ENCODE measurements at places on chromosomes 11 and 22.

DNA sequence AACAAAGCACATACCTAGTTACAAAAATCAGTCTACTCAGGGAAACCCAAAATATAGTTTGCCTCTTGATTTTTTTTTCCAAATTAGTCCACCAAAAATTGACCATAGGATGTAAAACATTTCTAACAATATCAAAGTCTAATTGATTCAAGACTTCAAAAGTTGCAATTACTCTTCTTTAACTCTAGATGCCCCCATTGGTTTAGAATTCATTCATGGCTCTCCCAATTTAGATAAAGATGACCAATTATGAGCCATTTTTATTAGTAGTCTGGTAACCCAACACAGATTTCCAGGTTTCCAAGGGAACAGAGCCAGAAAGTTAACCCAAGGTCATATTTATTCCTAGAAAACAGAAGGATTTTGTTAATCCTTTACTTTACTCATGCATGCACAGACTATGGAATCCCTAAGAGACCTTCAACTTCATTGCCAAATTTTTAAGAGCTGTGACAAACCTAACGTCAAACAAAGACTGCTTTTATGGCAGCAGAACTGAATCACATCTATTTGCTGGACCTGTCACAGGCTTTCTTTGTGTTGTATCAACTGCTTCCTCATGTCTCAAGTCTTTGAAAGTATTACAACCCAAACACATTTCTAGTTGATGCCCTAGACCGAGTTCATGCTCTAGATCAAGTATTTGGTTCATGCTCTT, 55.3 kb downstream of the C22orf42 start:
- DNase-seq = no peak

- no peak for DNase-seq
These were observed 54.5 kb downstream of the C11orf91 start for GRCh38 chr11:33646168-33646567.

DNA sequence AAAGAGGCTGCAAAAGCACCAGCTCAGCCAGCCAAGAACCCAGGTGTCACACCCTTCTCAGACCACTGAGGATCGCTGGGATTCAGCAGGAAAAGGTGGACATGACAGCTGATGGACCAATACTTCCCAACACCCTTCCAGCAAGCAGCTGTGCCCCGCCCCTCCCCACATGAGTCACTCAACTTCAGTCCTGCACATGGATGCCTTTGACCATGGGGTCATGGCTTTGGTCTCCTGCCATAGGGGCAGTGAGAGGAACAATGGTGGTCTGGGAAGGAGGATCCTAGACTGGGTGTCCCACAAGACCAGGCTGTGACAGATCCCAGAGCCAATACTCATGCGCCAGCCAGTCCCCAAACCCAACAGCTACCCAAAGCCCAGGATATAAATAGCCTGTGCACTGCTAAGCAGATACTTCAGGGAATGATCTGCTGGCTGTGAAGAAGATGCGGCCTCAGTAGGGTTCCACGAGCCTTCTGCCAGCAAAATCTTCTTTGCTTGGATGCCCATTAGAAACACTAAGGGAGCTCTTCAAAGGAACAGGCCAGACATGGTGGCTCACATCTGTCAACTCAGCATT, 5.5 kb upstream of the RGL4 start:
- DNase-seq = no peak

- DNase-seq = no peak
These were observed 583 bp upstream of the RRAS2 start for GRCh38 chr11:14359501-14360031.

DNA sequence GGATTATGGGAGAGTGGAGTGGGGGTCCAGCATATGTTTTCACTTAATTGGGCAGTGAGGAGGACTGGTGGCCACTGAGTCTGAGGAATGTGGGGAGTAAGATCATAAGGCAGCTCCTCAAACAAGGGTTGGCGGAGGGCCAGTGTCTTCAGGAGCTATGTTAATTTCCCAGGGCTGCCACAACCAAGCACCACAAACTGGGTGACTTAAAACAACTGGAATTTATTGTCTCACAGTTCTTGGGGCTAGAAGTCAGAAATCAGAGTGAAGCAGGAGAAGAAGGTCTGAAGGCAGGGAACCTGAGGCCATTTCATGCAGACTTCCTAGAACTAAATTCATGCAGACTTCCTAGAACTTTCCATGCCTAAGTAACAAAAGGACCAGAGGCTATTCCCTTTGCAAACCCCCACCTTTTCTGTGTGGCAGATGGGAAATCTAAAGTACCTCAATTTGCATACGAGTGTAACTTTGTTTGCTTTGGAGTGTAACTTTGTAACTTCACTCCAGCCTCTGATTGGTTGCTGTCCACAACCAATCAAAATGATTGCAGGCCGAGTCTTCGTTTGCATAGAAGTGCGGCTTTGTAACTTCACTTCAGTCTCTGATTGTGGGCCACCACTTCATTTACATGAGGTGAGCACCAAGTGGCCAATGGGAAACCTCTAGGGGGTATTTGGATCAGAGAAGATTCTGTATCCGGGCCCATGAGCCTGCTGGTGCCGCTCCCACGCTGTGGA, 50.5 kb upstream of the ZBED5 start:
- no peak for DNase-seq

GRCh38 chr11:11973361-11973800, 35.0 kb downstream of the DKK3 start:
- DNase-seq = no peak

- DNase-seq = peak; percentile 59
These were observed at the start of gene NCF4 for GRCh38 chr22:36860821-36861659. TSS of gene NCF4 (plus strand) at chr22:36861006. CDS start at chr22:36861172, 166 bp downstream.

GRCh38 chr11:132402071-132402684, 1031.8 kb downstream of the NTM start:
- DNase-seq = peak; percentile 2

DNA sequence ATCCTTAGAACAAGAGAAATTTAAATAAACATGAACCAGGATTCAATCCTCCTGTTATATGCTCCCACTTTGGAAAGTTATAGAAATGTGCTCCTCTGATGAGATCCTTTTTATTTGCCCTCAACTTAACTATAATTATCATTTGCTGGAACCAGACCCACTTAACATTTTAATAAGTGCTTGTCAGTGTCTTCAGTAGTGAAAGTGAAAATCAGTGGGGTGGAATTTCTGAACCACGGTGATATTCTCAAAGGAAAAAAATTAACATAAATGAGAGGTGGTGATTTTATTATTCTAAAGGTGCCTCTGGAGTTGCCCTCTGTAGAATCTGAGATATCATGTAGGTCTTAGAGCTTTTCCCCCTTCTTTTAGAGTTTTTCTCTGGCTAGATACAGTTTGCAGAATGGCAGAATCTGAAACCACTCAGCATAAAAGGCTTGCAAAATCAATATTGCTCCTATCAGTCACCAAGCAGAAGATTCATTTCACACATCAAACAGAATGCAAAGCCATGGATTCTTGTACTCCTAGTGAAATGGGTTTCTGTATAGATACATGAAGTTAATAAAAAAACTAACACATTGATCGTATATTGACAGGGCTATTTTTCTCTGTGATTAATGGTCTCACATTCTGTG, 213.2 kb downstream of the LUZP2 start:
- DNase-seq = no peak

DNA sequence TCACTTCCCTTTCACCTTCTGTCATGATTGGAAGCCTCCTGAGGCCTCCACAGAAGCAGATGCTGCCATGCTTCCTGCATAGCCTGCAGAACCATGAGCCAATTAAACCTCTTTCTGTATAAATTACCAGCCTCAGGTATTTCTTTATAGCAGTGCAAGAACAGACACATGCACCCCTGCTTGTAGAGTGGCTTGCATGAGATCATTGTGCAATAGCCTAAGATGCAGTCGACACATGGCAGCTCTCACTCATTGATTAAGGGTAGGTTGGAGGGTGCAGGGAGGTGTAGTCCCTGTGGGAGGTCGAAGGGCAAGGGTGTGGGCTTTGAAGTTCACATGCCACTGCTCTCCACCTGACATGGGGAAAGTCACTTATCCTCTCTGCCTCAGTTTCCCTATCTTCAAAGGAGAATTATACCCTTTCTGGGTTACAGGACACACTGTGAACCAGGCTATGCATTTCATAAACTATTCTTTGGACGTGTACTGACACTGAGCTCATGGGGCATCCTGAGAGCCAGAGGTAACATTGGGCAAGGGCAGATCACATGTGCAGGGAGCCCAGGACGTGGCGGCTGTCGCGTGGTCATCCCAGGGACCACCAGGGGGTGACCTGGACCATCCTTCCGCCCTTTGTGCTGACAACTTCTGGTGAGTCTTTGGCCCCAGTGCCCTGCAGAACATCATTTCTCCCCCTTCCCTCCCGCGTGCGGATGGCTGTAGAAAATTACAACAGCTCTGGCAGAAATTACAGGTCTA, 69.2 kb upstream of the SHANK2 start:
- DNase-seq = no peak

GRCh38 chr11:4418403-4418802, 24.9 kb upstream of the TRIM21 start:
- DNase-seq = no peak

- DNase-seq = no peak
These were observed 2.7 kb upstream of the CBX6 start for GRCh38 chr22:38874529-38875222.

DNA sequence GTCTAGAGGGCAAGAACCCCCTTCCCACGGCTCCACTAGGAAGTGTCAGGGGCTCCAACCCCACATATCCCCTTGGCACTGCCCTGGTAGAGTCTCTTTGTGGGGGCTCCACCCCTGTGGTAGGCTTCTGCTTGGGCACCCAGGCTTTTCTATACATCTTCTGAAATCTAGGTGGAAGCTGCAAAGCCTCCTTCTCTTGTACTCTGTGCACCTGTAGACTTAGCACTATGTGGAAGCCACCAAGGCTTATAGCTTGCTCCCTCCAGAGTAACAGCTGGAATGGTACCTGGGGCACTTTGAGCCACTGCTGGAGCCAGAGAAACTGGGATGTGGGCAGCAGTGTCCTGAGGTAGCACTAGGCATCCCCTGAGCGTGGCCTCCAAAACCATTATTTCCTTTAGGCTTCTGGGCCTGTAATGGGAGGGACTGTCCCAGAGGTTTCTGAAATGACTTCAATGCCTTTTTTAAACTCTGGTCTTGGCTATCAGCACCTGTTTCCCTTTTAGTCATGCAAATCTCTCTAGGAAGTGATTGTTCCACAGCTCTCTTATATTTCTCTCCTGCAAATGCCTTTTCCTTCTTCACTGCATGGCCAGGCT, 68.4 kb downstream of the TRAF6 start:
- peak; percentile 11 for DNase-seq

GRCh38 chr11:34891611-34892010, 24.6 kb downstream of the APIP start:
- no peak for DNase-seq

GRCh38 chr11:119788096-119788883, 59.3 kb upstream of the NECTIN1 start:
- no peak for DNase-seq

GRCh38 chr22:42661985-42662831, 13.0 kb upstream of the CYB5R3 start:
- DNase-seq = peak; percentile 89

- DNase-seq = no peak
These were observed 11.2 kb upstream of the SEC14L4 start for GRCh38 chr22:30516731-30517130.

- no peak for DNase-seq
These were observed 7.4 kb upstream of the EEF1G start for GRCh38 chr11:62580959-62581715.

DNA sequence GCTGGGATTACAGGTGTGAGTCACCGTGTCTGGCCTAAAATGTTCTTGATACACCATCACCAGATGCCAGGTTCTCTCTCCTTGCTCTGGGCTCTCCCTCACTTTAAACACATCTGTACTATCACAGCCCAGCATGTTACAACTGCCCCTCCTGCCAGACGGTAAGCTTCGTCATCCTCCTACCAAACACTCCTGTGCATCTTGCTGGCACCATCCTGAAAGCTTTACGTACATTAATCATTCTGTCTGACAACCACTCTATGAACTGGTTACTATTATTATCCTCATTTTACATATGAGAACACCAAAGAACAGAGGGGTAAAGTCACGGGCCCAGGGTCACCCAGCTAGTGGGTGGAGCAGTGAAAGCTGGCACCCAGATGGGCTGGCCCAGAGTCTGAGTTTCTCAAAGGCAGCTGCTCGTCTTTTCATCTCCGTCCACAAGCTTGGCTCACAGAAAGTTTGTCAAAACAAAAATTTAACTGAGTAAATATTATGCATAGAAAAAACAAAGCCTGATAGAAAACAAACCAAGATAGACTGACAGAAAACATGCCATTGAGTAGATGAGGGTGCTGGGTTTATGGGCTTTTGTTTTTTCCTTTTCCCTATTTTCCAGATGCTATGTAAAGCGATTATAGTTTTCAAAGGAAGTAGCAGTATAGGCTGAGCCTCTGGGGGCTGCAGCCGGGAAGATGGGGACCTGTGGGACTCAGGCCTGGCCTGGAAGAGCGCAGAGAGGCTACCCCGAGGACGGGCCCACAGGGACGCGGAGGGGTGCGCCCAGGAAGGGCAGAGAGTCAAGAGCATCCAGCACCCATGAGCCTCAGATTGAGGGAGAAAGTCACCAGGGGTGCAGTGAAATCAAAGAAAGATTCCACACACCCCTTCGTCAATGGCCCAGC, 9.5 kb downstream of the PLA2G6 start:
- DNase-seq = no peak

DNA sequence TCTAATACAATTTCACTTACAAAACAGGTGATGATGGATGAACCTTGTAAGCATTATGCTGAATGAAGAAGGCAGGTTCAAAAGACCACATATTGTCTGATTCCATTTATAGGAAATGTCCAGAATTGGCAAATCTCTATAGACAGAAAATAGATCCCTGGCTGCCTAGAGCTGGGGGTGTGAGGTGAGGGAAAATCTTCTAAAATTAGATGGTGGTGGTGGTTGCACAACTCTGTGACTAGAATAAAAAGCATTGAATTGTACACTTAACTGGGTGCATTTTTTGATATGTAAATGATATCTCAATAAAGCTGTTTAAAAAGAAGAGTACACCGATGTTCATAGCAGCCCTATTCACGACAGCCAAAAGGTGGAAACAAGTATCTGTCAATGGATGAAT, 16.7 kb upstream of the CRY2 start:
- no peak for DNase-seq

- DNase-seq = no peak
These were observed at the start of gene TMPRSS5 for GRCh38 chr11:113705871-113706655. TSS of gene TMPRSS5 (minus strand) at chr11:113706308. CDS start at chr11:113706224, 84 bp downstream.

- no peak for DNase-seq
These were observed 52.3 kb downstream of the SIK3 start for GRCh38 chr11:117045956-117046355.

GRCh38 chr11:76763573-76764346, 19.4 kb upstream of the TSKU start:
- DNase-seq = no peak
